ENCODE measurements at places on chromosomes 7 and 10.

DNA sequence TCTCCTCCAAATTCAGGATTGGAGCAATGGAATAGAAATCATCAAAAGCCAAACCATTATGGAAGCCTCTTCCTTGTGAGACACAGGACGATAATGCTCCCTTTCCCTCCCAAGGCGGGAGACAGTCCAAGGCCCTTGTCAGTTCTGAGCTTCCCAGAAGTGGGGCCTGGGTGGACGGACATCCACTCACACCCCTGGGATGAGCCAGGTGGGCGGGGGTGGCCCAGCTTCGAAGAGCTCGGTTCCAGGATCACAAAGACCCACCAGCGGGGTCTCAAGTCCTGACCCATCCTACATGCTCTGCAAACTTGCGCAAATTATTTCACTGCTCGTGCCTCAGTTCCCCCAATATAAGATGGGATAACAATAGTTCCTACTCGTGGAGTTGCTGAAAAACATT, 10.1 kb upstream of the FOXL3 start:
- DNase-seq = no peak

DNA sequence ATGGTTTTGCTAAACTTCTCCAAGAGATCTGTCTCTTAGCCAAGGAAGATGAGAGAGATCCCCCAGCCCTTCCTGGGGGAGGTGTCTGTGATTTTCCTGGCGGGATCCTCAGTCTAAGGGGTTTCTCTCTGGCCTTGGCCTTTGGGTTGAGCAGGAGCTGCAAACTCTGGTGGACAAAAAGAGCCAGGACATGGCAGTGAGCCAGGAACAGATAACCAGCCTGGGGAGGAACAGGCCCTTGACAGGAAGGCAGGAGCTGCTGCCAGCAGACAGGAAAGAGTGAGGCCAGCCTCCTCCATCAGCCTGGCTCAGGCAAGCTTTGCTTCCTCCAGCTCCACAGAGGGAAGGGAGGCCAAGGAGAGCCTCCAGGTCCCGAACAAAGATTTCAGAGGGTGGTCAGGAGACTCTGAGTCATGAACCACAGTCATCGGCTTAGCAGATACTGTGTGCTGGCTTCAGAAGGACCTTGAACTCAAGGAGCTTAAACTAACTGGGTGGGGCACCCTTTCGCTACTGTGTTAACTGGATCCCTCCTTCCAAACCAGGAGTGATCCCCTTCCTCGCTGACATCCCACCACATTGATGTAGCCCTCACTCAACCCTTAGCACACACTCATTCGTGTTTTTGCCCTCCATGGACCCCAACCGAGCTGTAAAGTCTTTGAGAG, 34.7 kb downstream of the DDIT4 start:
- DNase-seq = no peak

- peak; percentile 16 for DNase-seq
These were observed 40.6 kb downstream of the SH3PXD2A start for GRCh38 chr10:103814626-103815370.

GRCh38 chr7:46450886-46451285, 529.8 kb upstream of the IGFBP3 start:
- no peak for DNase-seq

- DNase-seq = no peak
These were observed 41.5 kb upstream of the CXCL12 start for GRCh38 chr10:44426247-44427034.
